ENCODE measurements at places on chromosomes 3 and 15. TPM values are rescaled to one million over a fixed set of nuclear protein-coding genes. Genes with fewer than 3 reads are reported as not detected.

DNAJA4 gene
- 0.09 TPM for total RNA-seq

HHLA2 gene
- not detected for total RNA-seq

CACNA1D gene
- not detected for total RNA-seq

- DNase-seq = no peak
Observed at GRCh38 chr3:34862456-34862855, 776.9 kb upstream of the ARPP21 start.

ARNT2 gene
- 16.8 TPM for total RNA-seq

CHRNA7 gene
- 0.09 TPM for total RNA-seq

- DNase-seq = no peak
Observed at GRCh38 chr3:174101244-174101643, 703.7 kb downstream of the NLGN1 start.

- no peak for DNase-seq
Observed at GRCh38 chr3:128684986-128685726, 34.5 kb upstream of the RPN1 start.

HIGD2B gene
- total RNA-seq = not detected

RLBP1 gene
- 0.16 TPM for total RNA-seq

MRPS11 gene
- total RNA-seq = 65.3 TPM

DNA sequence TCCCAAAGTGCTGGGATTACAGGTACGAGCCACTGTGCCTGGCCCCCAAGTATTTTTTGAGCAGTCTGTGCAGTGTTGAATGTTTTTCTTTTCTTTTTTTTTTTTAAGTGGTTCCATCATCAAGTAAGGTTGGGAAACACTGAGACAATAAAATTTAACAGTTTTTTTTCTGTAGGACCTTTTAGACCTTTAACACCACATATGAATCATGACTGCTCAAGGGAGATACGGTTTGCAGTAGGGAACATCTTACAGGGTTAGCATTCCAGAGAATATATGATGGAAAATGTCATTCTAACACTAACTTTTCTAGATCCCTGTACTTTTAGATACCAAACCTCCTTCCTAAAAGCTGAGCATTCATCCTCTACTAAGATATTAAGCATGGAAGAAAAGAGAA, 41.7 kb downstream of the SNX4 start:
- DNase-seq = no peak

CD96 gene
- total RNA-seq = 0.13 TPM

GRCh38 chr15:100111125-100112060, 230.4 kb downstream of the ADAMTS17 start:
- peak; percentile 89 for DNase-seq

CYP8B1 gene
- not detected for total RNA-seq

CP gene
- 1.7 TPM for total RNA-seq

- DNase-seq = peak; percentile 67
Observed at GRCh38 chr3:68972358-68972979, 40.1 kb upstream of the TAFA4 start.

GRCh38 chr3:49124991-49125670, 4.5 kb upstream of the USP19 start:
- DNase-seq = no peak

MORC1 gene
- total RNA-seq = not detected

Measured in SJSA1 (cell line).